ENCODE measurements at places on chromosomes 3 and 15.

DNA sequence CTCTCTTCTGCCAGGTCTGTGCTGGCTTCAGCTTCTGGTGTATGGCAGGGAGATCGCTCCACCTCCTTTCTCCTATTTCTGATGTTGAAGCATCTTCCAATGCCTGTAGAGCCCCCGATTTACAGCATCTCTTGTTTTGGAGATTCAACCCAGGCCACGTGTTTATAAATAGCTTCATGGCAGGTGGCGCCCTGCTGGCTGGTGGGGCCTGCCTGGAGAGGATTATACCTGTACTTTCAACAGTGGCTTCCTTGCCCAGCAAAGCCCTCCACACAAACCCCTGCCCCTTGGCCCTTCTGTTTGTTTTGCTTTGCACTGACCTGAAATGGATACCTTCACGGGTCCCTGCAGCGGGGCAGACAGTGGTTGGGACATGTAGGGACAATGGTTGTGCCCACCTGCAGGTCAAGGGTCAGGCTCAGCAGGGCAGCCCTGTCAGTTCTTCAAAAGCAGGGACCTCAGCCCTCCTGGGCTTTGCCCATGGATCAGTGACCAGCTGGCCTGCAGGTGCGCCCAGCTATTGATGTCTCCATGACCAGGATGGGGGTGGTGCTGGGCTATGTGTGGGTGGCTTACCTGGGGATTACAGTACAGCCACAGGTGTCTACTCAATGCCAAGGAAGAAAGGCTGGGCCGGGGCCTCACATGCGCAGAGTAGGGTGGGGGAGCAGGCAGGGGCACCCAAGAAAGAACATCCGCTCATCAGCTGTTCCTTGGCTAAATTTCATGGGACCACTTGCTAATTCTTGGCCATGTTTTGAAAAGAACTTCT lies 112.7 kb upstream of the PRR23C start:
- no peak for DNase-seq

- DNase-seq = peak; percentile 85
Observed at GRCh38 chr3:65402597-65402996, 636.1 kb downstream of the MAGI1 start.

DNA sequence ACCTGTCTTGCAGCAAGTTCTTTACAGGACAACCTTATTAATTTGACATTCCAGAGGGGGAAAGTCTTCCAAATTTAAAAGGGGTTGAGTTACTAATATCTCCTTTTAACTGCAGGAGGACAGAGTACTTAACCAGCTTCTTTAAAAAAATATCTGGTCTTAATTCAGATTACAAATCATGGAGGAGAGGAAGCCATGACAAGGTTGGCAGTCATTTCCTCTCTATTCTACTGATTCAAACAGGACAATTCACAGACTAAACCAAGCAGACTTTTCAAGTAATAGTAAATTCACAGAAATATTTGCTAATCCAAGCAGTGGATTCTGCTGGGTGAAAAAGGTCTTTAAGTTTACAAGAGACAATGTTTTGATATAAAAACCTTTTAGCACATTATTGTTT lies 185.3 kb downstream of the CFAP20DC start:
- no peak for DNase-seq

- peak; percentile 54 for DNase-seq
Observed at GRCh38 chr3:152834776-152835600, at the start of gene P2RY1. TSS of gene P2RY1 (plus strand) at chr3:152835131. CDS start at chr3:152835783, 652 bp downstream.

GRCh38 chr15:68797191-68797590 lies 23.5 kb downstream of the ANP32A start:
- peak; percentile 46 for DNase-seq

DNA sequence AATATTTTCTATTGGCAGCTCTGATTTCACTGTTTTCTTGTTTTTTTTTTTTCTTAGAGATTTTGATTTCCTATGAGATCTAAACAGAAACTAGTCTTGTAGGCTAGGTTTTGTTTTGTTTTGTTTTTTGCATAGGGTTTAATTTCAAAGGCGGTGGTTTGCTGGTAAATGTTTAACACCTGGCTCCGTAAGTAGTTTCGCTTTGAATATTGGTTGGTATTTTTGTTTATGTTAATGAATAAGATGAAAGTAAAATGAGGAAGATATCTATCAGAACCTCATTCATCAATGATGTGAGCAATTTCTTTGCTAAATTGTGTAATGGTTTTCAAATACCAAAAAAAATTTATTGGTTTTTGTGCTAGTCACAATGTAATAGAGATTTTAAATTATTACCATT lies 39.7 kb upstream of the TM4SF1 start:
- no peak for DNase-seq

Measured in fibroblast of skin of right quadriceps (primary cell).